Daoy (cell line): ENCODE measurements at places on chromosomes 13 and 19.

- no peak for DNase-seq
Observed at GRCh38 chr13:28470296-28470695, 24.6 kb downstream of the FLT1 start.

GRCh38 chr19:2724148-2724557, 3.0 kb upstream of the DIRAS1 start:
- no peak for DNase-seq

GRCh38 chr13:66138172-66138811, 1091.8 kb downstream of the PCDH9 start:
- no peak for DNase-seq

DNA sequence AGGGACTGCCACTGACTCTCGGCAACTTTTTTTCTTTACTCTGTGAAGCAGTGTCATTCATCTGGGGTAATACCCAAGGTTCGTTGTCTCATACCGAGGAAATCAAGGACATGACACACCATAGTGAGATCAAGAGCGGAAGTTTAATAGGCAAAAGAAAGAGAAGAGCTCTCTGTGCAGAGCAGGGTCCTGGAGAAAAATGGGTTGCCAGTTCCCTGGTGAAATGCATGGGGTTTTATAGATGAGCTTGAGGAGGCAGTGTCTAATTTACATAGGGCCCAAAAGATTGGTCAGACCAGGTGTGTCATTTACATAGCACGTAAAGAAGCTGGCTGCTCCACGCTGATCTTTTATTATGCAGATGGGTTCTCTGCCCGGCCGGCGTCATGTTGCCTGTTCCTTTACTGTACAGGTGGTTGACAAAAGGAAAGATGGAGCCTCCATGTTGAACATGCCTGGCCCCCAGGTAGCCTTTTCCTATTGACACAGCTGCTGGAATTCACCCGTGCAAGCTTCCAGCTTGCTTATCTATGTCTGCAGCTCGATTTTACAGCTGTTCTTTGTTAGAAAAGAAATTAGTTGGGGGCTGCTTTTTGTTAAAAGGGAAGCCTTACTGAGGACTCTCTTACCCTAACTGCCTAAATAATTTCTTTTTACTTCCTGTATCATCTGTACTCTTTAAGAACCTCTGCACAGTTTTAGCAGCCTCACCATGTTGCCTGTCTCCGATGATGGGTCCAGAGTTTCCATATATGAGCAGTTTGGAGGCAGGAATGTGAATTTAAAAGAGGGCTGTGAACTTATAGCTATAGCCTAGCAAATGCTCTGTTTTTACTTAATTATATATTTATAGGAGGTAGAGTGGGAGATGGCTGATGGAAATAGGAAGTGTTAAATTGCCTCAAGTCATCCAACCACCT, 98.0 kb upstream of the DIAPH3 start:
- no peak for DNase-seq

DNA sequence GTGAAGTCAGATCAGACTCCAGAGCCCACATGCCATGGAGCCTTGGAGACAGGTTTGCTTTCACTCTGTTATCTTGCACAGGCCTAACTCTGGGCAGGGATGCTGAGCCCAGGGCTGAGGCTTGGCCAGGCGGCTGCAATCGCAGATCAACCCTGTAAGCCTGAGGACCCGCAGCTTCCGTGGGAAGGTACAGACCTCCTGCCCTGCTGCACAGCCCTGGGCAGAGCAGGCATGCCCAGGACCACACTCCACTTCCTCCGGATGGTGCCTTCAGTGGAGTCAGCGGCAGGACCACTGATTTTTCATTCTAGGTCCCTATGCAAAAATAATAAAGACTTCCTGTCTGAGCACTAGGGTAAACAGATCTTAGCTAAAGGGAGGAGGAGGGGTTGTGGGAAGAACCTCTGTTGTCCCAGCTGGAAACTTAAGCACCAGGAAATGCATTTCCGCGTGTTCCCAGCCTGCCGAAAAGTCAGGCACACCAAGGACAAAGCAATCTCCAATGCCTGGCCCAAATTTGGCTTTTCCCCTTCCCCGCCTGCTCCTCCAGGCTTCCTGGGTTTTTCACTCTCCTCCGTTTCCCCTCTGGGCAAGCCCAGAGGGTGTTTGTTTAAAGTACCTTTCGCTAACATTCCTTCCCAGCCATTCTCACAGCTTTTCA, 87.3 kb downstream of the KCTD15 start:
- DNase-seq: peak; percentile 49

DNA sequence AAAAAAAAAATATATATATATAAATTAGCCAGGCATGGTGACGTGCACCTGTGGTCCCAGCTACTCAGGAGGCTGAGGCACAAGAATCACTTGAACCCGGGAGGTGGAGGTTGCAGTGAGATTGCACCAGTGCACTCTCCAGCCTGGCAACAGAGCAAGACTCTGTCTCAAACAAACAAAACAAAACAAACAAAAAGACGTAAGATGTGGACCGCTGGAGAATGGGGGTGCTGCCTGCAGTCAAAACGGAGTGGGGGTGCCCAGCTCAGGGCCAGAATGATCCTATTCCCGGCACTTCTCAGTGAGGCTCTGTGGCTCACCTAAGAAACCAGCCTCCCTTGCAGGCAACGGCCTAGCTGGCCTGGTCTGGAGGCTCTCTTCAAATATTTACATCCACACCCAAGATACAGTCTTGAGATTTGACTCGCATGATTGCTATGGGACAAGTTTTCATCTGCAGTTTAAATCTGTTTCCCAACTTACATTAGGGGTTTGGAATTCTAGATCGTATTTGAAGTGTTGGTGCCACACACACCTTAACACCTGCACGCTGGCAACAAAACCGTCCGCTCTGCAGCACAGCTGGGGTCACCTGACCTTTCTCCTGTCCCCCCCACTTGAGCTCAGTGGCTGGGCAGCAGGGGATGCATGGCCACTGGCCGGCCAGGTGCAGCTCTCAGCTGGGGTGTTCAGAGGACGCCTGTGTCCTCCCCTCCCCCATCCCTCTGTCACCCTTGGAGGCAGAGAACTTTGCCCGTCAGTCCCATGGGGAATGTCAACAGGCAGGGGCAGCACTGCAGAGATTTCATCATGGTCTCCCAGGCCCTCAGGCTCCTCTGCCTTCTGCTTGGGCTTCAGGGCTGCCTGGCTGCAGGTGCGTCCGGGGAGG, at the start of gene F7:
TSS of gene F7 (plus strand) at position 760 of the 889 bp plus-strand sequence. CDS start at position 811, 51 bp downstream.
- DNase-seq: no peak

GRCh38 chr19:14023404-14024235, 4.3 kb upstream of the RLN3 start:
- peak; percentile 80 for DNase-seq

DNA sequence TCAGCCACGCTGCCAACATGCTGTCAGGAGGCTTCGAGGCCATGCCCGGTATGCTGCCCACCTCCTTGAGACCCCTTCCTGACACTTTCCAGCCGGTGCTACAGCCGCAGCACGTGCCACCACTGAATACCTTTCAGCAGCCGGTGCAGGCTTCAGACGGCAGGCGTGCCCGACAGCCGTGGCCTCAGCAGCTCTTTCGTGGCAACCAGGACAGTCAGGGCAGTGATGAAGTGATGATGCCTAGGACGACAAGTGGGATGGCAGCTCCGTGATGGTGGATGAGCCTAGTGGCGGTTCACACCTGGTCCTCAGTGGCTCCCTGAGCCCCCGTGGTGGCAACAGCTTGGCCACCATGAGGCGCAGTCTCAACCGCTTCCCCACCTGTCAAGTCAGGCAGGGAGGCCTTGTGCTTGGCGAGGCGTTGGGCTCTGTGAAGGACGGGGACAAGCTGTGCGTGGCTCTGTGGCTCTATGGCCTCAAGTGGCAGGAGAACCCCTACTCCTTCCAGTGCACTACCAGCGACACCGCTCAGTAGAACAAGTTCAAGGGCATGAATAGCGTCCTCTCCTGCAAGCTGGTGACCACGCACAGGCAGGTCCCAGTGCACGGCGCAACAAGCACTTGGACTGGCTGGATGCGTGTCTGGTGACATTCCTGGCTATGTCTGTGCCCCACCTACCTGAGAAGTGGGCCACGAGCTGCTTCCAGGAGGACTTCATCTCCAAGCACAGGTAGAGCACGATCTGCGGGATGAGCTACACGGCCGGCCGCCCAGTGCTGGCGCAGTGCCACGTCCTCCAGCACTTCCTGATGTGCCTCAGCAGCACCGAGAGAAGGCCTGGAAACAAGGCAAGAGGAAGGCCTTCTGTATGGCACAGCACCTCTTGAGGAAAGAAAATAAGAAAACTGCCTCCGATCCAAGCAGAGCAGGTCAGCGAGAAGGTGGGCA, 18.2 kb upstream of the ZNF14 start:
- DNase-seq: no peak

- DNase-seq: no peak
Observed at GRCh38 chr13:75959861-75960481, 323.8 kb downstream of the LMO7 start.

- DNase-seq: no peak
Observed at GRCh38 chr13:89982407-89983095, 1364.9 kb upstream of the MIR17HG start.

- no peak for DNase-seq
Observed at GRCh38 chr13:41709511-41709910, 251.4 kb downstream of the VWA8 start.

- DNase-seq: no peak
Observed at GRCh38 chr13:76292726-76293125, 593.5 kb downstream of the KCTD12 start.

GRCh38 chr13:55517312-55517711, 1623.4 kb upstream of the PRR20A start:
- DNase-seq: no peak

- DNase-seq: no peak
Observed at GRCh38 chr13:44735806-44736205, 159.7 kb upstream of the TSC22D1 start.

- no peak for DNase-seq
Observed at GRCh38 chr19:1366899-1367870, 16.5 kb upstream of the NDUFS7 start.

DNA sequence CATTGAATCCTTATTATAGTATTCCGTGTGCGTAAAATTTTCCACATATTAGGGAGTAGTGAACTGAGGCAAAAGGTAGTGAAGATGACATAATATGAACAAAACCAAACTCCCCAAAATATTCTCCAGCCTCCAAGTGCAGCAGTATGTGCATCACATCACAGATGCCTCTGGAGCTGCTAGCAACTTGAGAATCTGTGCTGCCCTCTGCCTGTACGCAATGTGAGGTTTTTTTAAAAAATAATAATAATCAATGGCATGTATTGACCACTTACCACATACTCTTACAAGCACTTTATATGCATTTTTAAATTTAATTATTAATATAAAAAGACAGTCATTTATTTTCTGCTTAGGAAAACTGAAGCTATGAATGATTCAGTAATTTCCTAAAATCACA, 583.0 kb upstream of the SPRY2 start:
- DNase-seq: no peak

DNA sequence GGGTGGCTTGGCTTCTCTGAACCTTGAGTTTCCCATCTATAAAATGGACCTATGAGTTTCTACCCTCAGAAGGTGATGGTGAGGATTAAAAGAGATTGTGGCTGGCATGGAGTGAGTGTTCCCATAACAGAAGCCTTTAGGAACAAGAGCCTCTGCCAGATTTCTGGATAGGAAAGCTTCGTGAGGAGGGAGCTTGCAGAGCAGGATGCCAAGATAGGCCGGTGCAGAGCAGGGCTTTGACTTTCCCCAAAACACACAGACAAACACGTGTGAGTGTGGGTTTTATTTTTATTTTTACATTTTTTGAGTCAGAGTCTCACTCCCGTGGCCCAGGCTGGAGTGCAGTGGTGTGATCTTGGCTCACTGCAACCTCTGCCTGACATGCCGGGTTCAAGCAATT, 3.7 kb upstream of the CNN1 start:
- DNase-seq: no peak

GRCh38 chr13:93788456-93788855, 561.8 kb downstream of the GPC6 start:
- no peak for DNase-seq

GRCh38 chr19:1248139-1248785, at the start of gene MIDN:
MIDN (plus strand) TSS chr19:1248583; CDS start chr19:1250297, 1,714 bp downstream.
- DNase-seq: peak; percentile 92

- no peak for DNase-seq
Observed at GRCh38 chr13:50406831-50407230, 391.6 kb downstream of the KCNRG start.

DNA sequence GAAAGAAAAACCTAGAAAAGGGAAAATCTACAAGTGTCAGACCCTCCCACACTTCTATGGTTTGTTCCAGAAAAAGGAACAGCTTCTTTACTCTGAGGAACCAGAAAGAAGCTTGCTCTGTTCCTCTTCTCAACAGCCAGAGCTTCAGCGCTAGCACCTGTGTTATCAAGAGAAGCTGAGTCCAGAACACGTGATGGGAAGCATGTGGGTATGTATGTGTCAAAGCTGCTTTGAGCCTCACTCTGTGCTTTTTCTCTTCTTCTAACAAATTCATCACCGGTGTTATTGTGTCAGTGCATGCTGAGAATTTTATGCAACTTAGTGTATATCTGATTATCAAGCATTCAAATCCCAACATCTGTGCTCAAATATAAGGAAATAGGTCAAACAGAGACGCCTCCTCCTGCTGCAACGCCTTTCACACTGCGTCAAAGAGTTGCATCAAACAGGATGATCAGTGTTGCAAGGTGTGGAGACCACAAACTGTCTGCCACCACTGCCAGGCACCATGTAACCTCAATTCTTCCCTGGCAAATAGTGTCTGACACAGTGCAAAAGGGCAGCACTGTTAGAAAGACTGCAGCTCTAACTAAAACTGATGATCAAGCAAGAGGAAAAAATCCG, 83.9 kb downstream of the LRRC63 start:
- no peak for DNase-seq

DNA sequence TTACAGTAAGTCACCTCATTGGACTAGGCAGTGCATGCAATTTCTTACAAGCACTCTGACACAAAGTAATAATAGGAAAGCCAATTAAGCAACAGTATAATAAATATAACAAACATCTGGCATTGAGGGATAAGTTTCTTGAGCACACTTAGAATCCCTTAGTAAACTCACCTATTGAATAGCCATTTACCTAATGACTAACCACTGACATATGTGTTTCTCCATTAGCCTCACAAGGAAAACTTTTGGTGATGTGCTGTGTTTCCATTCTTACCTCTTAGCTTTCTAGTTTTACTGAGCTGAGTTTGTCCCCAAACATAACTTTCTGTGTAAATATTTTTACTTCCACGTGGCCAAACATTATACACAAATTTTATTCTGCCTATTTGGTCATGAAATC, 47.4 kb upstream of the PCDH9 start:
- DNase-seq: no peak

DNA sequence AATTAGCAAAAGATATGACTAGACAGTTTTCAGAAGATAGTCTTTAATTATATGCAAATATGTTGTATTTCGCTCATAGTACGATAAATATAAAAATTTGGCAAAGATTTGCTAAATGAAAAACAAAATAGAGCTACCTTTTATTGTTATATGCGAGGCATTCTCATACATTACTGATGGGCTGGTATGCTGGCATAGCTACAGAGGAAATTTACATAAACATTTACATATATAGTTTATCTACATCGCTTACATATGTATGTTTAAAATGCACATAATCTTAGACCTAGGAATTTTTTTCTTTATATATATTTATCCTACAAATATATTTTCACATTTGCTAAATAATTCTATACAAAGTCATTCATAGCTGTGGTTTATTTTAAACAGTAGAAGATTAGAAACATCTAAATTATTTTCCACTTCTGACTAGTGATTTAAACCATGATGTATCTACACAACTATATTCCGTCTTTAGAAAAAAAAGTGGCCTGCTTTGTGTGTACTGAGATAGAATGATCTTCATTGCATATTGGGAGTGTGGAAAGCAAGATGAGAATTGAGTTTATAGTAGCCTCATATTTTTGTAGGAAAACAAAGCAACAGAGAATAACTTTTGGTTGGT, 1345.0 kb upstream of the SLC10A2 start:
- no peak for DNase-seq
